ENCODE measurements at places on chromosomes 2 and 18.

DNA sequence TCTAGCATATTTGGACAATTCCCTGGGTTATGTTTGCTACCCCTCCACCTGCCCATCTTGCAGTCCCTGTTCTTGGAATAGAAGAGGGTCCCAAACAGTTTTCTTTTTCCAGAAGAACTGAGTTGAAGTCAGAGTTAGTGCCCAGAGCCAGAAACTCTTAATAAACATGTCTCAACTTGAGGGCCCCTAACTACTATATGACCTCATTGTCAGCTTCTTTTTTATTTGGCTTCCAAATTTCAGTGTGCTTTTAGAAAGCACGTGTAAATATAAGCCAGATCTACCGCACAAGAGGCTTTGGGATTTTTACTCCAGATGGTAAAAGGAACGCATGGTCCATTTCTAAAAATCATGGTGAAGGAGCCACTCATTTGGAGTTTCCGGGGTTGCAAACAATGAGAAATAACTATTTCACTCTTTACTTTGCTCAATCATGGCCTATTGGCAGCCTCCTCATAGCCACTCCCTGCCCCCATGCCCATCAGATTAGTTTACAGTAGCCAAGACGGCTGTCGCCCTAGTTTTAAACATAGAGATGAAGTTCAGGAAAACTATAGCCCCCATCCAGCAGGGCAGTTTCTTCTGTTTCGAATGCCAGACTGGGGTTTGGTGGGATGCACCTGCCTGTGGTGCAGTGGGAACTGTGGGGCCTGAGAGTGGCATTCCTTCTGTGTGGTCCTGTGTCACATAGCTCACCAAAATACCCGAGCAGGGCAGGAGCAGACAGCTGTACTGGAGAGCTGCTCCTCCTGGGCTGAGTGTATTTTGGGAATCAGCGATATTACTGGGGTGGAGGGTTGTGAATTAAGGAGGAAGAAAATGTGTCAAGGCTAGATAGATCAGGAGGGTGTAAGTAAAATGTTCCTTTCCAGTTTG is 1.7 kb downstream of the MAPRE3 start:
- DNase-seq = no peak

- no peak for DNase-seq
Observed at GRCh38 chr2:224969095-224969494, 73.2 kb downstream of the DOCK10 start.

DNA sequence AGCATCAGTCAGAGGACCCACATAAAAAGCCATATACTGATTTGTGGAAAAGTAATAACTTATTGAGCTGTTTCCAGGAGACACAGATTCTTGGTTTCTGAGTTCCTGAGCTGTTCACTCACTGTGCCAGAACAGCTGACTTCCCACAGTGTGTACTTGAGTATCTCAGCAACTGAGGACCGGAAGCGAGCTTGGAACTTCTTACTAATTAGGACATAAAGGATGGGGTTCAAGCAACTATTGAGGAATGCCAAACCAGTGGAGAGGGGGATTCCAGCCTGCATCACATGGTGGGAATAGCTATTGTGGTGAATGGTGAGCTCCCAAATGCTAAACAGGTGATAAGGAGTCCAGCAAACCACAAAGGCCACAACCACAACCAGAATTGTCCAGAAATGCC is 16.4 kb downstream of the EEF1B2 start:
- no peak for DNase-seq

- no peak for DNase-seq
Observed at GRCh38 chr2:33903215-33903614, 304.1 kb upstream of the FAM98A start.

GRCh38 chr2:120804459-120804858 is 68.8 kb downstream of the GLI2 start:
- DNase-seq = no peak

GRCh38 chr2:99765731-99766318 is 276.0 kb upstream of the REV1 start:
- DNase-seq = no peak

DNA sequence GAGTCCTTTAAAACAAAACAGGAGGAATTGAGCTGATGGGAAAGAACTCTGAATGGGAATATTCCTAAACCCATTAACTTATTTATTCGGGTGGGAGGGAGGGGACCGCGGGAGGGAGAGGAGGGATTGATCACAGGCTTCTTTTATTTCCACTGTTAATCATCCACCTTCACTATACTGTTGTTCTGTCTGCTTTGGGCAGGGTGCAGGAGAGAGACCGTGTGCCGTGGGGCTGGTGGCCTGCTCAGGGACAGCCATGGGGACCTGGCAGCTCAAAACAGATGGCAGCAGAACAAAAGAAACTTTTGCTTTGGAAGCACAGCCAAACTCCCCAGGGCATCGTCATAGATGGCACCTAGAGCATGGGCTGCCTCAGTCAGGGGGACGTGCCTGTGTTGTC is 195.3 kb downstream of the MGAT5 start:
- no peak for DNase-seq

DNA sequence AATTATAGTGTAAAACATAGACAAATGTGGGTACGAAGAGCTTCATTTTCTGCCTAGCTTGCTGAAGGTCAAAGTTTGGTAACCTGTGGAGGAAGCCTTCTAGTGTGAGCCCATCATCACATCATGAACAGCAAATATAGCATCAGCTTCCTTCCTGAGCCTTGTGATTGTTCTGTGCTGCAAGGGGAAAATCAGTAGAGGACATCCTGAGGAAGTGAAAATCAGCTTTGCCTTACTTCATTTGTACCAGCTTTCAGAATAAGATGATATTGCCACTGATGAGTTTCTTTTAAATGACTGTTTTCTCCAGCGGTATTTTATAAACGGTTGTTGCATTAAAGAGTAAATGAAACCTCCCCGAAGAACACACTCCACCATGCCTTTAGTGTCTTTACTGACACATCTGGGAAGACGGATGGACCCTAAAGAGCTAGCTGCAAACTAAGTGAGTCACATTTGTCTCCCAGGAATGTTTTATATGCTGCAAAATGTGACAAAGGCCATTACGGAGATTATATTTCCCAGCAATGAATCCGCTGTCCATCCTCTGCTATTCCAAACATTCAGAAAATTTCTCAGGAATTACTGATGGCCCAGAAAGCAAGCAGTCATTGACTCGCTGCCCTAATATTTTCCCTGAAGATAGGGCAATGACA is 1272.8 kb downstream of the SUCLG1 start:
- no peak for DNase-seq

GRCh38 chr2:105525201-105525600 is 126.3 kb upstream of the FHL2 start:
- no peak for DNase-seq

GRCh38 chr2:133338224-133338623 is 230.0 kb downstream of the NCKAP5 start:
- no peak for DNase-seq

GRCh38 chr2:224532931-224533330 is 52.2 kb downstream of the CUL3 start:
- no peak for DNase-seq

- DNase-seq = no peak
Observed at GRCh38 chr2:16121986-16122390, 181.6 kb downstream of the MYCN start.
